ENCODE measurements at places on chromosomes 7 and 10.

DNA sequence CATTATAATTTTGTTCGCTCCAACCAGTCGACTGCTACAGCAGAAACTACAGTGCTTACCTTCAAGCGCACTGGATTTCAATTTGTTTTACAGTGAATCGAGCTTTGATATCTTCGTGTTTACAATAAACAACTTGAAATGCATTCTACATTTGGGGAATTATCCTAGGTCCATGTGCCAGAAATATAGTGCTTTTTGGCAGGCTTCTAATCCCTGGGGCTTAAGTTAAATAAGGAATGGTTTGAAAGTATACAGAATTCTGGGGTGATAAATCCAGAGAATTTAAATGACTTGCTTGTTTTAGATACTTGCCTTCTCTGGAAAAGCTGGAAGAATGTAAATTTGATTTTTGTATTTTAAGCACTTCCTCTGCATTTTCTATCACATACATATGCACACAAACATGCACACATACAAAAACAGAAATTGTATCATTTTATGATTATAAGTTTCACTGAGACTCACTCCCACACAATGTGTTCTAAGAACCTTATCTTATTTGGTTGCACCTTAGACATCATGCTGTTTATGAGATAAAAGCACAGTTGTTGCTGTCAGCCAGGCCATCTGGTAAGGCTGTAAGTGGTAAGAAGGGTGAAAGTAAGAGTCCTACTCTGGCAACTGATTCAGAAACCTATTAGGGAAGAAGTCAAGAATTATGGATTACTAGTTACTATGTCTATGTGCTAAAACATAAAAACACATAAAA is 347.2 kb upstream of the KCND2 start:
- no peak for DNase-seq

- DNase-seq = no peak
These were observed 776 bp downstream of the TMEM184A start for GRCh38 chr7:1555046-1555812.

- DNase-seq = peak; percentile 35
These were observed 85.6 kb upstream of the MTPN start for GRCh38 chr7:136062625-136063325.

DNA sequence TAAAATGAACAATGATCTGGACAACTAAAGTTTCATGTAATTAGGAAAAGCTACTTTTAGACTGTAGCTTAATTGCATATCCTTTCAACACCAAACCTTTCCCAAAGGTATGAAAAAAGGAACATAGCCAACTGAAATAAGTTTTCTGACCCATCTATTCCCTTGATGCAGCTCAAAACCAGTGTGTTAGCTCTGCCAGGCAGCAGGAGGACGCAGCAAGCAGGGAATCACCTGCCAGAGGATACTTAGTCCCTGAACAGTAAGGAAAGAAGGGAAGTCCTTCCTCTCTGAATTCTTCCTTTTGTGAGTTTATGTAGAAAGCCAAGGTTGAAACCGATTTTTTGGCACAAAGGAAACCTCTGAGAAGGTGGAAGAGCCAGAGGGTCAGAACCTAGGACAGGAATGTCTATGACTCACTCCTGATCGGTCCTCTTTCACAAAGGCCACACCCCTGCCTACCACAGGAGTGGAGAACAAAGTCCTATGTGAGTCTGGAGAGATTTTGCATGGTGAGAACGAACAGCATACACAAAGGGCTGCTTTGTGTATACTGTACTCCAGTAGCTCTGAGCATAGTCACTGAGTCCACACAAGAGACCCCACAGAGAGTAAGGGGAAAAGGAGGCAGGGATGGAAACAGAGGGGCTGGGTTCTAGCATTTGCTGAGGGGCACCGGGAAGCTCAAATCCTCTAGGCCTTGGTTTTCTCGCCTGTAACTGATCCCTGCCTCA is 68.8 kb upstream of the GSDME start:
- DNase-seq = no peak

DNA sequence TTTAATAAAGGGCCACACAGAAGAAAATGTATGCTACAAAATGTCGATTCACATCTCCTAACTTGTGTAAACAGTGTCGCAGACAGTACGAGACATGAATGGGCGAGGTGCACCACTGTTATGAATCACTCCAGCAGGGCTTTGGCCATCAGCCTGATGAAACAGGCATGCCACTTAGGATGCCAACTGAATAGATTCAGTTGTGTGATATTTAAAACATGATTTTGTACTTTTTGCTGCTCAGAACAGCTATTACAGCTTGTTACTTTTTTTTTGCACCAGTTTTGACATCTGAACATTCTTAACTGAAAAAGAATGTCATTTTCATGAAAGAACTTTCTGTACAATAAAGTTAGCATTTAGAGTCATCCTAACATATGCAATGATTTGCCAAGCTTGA is 138.1 kb downstream of the VTI1A start:
- DNase-seq = no peak

- peak; percentile 95 for DNase-seq
These were observed 262.2 kb downstream of the BAMBI start for GRCh38 chr10:28939281-28940157.

- peak; percentile 47 for DNase-seq
These were observed 649 bp downstream of the ACTR3B start for GRCh38 chr7:152759949-152760853.

DNA sequence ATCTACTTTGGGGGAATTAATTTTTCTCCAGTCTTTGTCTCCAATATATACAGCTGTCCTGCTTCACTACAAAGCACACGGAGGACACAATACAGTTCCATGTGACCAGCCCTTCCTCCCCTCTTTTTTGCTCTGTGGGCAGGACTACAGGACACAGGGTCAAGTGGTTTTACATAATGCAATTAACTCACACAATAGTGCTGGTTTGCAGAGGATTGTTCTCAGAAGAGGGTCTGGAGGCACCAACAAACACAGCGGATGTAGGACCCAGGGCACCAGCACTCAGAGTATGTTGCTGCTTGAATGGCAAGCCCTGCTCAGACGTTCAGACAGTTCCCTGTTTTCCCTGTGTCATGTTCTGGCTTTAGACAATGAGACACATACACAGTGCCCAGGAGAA is 52.0 kb upstream of the NPTX2 start:
- DNase-seq = no peak

DNA sequence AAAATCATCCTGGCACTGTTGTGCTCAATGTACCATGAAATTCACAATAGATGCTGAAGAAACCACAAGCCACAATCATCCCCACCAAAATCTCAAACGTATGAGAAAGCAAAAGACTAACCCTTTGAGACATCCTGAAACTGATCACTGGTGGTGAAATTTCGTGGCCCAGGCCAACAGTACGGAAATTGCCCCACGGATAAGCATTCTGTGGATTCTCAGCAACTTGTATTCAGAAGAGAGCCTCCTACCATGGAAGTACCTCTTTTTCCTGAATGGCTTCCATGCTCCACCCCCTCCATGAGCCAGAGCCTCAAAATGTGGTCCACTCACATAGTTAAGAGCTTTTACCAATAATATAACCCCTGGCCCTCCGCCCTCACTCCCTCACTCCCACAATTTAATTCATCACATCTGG is 163.9 kb upstream of the AUTS2 start:
- DNase-seq = no peak

GRCh38 chr7:69857014-69857413 is 258.7 kb downstream of the AUTS2 start:
- no peak for DNase-seq

GRCh38 chr7:101287032-101287431 is 34.6 kb downstream of the IFT22 start:
- DNase-seq = no peak

- no peak for DNase-seq
These were observed 391.4 kb upstream of the AKR1E2 start for GRCh38 chr10:4434516-4435071.

DNA sequence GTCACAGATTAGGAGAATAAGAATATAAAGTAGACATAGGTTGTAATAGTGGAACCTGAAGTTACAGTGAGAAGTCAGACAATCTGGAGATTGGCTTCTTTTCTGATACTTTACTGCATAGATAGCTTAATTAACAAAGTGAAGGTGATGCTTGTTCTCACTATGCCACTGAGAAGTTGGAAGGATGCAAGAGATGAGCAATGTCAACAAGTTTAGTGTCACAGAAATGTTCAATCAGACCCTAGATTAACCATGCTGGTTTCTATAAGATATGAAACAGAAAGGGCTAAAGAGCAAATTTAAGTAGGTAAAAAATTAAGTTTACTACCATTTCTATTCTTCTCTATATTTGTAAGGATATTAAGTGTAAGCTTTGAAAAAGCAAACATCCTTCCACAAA is 838.6 kb upstream of the SORCS1 start:
- DNase-seq = no peak

Data from NCI-H345 (cell line).